ENCODE measurements at places on chromosomes 13 and 19.

DNA sequence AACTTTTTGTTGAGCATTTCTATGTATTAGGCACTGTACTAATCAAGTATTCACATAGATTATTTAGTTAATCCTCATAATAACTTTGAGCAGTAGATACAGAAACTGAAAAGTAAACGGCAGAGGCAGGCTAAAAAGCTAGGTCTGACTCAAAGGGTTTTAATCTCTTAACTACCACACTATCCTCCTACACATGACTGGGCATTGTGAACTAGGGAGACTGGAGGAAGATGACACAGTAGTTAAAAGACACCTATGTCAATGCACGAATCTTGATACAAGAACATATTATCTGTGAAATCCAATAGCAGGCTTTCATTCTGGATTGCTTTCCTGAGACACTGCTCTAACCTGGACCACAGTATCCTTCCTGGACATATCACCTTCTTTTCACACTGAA is 36.3 kb downstream of the MICU2 start:
- no peak for DNase-seq

GRCh38 chr19:3849787-3850186 is 19.1 kb downstream of the ZFR2 start:
- DNase-seq: no peak

DNA sequence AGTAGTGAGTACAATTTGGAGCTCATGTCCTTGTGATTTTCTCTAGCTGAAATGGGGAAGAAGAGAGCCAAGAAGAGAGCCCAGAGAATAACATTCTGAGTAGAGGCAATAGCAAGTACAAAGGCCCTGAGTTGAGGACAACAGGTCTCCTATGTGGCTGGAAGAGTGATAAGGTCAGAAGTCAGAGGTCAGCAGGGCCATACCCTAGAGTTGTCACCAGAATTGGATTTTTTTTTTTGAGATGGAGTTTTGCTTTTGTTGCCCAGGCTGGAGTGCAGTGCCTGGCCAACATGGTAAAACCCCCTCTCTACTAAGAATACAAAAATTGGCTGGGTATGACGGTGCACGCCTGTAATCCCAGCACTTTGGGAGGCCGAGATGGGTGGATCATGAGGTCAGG is 8.0 kb upstream of the TRIM28 start:
- no peak for DNase-seq

DNA sequence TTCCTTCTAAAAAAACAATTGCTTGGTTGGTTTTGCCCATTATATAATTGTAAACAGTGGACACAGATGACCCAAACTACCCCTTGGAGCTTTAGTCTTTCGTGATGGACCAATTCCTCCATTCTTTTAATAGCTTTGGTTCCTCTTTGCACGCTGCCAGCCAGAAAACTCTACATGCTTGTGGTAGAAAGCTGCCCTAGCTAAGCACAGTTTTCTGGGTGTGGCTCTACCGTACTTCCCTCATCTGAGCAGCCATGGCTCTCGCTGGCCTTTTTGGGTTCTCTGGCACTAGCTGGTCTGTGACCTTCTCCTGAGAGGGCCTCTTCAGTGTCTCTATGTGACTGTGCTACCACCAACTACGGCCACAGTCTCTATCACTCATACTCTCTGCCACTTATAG is 29.9 kb upstream of the CEBPA start:
- no peak for DNase-seq

DNA sequence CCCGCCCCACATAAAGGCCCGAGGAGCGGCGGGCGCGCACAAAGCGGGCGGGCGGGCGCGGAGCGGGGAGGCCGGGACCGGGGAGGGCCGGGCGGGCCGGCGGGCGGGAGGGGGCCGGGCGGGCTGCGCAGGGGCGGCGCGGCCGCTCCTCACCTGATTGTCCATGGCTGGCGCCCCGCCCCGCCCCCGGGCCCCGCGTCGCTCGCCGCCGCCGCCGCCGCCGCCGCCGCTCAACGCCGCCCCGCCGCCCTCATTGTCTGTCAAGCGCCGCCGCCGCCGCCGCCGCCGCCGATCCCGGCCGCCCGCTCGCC is 200 bp downstream of the MLLT1 start:
- DNase-seq: no peak

DNA sequence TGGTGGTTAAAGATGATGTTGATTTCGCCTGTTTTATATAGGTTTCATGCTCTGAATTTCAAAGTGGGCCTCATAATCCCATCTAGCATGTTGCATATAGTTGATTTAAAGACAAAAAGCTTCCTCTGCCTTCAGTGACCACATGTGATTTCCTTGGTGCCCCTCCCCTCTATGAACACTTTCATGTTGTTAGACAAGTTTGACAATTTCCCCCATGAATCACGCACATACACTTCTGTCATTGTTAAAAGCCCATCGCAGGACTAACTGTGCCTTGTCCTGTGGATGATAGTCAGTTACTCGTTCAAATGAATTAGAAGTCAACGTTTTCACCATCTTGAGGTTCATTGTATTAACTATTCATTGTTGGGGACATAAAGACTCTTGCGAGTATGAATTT is 6.7 kb downstream of the TNFSF11 start:
- no peak for DNase-seq

DNA sequence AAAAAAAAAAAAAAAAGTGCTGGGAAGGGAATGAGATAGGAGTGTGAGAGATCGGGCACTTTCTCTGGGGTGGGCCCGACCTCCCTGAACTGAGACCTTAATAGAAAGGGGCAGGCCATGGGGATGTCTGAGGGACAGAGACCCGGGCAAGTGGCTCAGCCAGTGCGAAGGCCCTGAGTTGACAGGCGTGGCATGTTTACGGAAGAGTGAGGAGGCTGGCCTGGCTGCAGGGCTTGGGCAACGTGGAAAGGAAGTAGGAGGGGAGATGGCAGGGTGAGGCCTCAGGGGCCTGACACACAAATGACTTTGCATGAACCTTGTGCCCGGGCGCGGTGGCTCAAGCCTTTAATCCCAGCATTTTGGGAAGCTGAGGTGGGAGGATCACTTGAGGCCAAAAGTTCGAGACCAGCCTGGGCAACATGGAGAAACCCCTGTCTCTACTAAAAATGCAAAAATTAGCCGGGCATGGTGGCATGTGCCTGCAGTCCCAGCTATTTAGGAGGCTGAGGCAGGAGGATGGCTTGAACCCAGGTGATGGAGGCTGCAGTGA is 13.9 kb downstream of the FCHO1 start:
- DNase-seq: no peak

DNA sequence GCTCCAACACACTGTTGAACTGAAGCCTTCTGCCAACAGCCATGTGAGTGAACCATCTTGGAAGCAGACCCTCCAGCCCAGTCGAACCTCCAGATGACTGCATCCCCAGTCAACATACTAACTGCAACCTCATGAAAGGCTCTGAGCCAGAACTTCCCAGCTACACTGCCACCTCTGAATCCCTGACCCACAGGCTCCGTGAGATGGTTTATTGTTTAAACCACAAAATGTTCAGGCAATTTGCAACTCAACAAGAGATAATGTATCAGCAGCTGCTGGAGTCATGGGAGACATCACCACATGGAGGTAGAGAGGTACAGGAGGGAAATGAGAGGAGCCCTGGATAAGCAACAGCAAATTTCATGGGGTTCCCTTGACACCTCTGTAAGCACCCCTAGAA is 266.4 kb upstream of the NBEA start:
- no peak for DNase-seq

DNA sequence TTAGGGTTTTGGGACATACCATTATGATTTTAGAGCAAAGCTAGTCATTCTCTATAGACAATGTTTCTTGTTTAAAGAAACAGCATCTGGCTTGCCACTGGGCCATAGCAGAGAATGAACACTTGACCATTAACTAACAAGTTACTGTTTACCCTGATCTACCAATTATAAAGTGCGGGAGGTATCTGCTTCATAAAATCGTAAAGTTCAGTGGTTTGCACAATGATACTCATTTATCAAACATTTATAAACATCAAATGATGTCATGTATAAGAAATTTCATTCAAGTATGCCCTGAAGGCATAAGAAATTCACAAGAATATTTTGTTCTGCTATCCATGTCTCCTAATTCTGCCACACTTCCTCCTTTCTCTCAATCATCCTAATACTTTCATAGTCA is 139.2 kb downstream of the PCDH20 start:
- no peak for DNase-seq

- no peak for DNase-seq
Measured at GRCh38 chr13:52738719-52739467, 727 bp downstream of the CNMD start.

GRCh38 chr19:40815223-40815622 is 16.2 kb downstream of the EGLN2 start:
- DNase-seq: peak; percentile 41

DNA sequence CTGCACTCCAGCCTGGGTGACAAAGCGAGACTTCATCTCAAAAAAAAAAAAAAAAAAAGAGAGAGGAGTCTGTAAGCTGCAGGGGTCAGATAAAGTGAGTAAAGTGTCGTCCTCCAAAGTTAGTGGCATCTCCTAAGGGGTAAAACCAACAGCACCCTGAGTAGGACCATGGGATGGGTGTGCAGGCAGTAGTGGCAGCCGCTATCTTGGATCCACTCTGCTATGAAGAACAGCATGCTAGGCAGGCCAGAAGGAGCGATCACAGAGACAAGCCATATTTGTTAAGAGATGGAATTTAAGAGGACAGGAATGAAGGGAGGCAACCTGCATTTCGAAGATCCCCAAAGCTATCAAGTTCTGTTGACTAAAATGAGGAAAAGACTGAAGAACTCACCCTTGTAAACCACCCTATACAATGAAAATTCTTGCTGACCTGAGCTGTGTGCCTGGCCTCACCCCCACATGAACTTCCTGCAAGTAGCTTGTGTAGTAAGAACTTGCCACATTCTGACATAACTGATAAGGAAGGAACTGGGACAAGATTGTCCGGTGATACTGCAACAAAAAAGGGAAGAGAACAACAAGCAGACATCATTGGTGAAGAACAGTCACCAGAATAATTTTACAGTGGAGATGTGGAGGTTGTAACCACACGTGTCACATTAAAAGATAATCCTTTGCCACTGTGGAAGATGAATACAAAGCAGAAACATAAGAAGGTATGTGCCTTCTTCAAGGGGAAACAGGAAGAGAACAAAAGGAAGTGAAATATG is 16.2 kb downstream of the DPY19L3 start:
- DNase-seq: no peak

DNA sequence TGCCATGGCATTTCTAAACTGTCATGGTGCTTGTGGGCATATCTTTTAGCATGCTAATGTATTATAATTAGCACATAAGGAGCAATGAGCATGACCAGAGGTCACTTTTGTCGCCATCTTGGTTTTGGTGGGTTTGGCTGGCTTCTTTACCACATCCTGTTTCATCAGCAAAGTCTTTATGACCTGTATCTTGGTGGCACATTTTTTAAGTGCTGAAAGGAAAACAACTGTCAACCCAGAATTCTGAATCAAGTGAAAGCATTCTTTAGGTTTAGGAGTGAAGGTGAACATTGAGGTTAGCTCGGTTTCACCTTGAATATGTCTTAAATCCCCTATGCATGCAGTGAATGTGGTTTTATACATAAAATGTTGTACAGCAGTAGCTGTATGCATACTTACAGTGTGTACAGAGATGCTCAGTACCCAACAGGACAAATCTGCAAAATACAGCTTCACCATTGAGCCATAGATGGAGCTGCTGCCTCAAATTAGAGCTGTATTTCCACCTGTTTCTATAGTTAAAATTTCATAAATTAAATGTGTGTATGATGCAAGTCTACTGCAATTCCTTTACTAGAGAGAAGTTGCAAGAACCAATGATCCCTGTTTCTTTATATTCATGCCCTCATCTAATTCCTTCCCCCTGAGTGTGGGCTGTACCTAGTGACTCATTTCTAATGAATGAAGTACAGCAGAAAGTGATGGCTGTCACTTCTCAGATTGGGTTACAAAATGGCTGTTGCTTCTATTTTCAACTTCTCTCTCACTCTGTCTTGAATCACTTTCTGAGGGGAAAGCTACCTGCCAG is 25.2 kb upstream of the IGSF23 start:
- no peak for DNase-seq

DNA sequence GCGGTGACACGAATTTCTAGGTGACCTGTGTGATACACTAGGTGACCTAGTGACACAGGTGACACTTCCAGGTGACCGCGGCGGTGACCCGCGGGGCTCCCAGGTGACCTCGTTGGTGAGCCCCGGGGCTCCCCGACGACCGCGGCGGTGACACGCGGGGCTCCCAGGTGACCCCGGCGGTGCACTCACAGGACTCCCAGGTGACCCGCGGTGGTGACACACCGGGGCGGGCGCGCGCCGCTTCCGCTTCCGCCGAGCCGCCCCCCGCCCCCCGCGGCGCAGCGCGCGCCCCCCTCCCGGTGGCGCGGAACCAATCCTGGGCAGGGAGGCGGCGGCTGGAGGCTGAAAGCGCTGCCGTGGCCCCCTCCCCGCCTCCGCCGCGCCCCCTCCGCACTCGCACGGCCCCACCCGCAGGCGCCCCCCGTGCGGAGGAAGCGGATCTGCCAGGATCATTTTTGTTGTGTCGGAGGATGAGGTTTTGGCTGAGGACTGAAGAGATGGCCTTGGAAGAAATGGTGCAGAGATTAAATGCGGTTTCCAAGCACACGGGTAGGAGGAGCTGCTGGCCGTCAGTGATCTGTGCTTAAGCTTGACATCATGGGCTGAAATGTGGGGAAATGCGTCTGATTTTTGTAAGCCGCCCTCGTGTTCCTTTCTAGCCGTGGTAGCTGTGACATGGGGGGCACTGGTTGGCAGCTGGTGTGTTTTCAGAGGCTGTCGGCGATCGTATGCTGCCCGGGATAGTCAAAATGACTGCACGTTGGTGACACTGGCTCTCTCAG is at the start of gene MCF2L:
MCF2L (plus strand) TSS at position 305 of the 782 bp plus-strand sequence; CDS start at position 471, 166 bp downstream.
- peak; percentile 65 for DNase-seq

- DNase-seq: peak; percentile 92
Measured at GRCh38 chr13:46543287-46543686, 9.7 kb upstream of the LRCH1 start.

- peak; percentile 77 for DNase-seq
Measured at GRCh38 chr19:4233282-4233853, 4.0 kb downstream of the EBI3 start.

GRCh38 chr13:111344471-111345191 is 24.2 kb downstream of the TEX29 start:
- peak; percentile 13 for DNase-seq

DNA sequence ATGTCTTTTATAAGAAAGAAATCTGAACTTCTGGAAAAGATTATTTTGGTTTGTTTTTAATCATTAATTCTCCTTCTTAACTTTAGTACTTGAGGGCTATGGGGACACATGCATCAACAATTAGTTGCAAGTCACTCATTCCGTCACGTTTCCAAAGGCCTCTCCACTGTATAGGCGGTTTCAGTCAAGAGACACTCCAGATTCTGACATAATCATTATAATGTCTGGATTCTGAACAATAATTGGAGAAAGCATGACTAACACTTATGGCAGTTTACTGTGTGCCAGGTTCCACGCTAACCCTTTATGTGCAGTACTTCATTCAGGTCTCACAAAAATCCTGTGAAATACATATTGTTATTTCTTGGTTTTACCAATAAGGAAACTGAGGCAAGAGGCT is 71.9 kb downstream of the TNFRSF19 start:
- no peak for DNase-seq

Data from NCI-H524 (cell line).